Activated CD8-positive, alpha-beta memory T cell treated with anti-CD3 and anti-CD28 coated beads for 1 hour (primary cell): ENCODE measurements at places on chromosomes 6 and 20.
A peak's percentile ranks its signal among the peaks of the same experiment; 100 is the strongest.

DNA sequence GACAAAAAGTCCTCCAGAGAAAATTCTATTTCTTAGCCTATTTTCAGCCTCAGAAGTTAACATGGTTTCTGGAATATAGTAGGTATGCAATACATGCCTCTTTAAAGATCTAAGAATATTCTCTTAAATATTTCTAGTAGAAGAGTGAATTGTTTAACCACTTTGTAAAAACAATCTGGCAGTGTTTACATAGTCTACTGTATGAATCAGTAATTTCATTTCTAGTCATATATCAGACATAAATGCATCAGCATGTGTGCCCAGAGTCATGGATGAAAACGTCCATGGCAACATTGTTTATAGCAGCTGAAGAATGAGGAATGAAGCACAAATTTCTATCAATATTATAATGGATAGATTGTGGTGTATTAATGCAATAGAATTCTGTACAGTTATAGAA, 124.9 kb downstream of the NKAIN2 start:
- DNase-seq, result no peak

- DNase-seq, result peak; percentile 57
Observed at GRCh38 chr20:48635791-48636267, 192.0 kb downstream of the PREX1 start.

DNA sequence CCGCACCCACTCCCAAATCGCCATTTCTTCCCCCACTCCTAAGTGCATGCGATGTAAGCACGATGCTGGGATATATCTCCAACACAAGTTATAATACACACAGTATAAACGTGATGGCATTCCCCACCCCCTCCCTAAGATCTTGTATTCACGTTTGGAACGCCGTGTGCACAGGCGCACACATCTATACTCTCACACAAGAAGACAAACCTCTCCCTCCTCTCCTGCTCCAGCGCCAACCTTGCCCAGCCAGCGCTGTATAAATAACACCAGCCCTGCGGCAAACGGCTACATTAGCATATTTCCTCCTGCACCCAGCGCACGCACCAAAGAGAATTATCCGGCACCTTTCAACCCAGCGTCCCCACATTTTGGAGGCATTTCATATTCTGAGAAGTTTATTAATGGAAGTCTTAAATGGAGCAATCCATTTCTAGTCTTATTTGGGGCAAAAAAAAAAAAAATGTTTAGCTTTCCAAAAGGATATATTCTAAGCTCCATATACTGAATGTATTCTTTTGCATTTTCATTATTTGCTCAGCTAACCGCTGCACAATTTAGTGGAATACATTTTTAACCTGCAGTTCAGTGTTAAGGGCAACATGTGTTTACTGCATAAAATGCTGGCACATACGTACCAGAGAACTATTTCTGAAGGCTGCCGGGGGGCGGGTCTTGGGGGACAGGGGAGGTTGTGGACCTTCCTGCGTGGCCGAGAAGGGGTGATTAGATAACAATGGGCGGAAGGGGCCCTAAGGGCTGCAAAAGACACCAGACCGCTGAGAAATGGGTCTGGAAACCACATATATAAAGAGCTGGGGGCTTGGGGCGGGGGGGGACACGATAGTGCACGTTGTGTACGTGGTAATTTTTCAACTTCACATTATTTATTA, 1.1 kb upstream of the SLC22A23 start:
- no peak for DNase-seq

GRCh38 chr6:112005013-112005371, 48.9 kb upstream of the CCN6 start:
- DNase-seq, result no peak

DNA sequence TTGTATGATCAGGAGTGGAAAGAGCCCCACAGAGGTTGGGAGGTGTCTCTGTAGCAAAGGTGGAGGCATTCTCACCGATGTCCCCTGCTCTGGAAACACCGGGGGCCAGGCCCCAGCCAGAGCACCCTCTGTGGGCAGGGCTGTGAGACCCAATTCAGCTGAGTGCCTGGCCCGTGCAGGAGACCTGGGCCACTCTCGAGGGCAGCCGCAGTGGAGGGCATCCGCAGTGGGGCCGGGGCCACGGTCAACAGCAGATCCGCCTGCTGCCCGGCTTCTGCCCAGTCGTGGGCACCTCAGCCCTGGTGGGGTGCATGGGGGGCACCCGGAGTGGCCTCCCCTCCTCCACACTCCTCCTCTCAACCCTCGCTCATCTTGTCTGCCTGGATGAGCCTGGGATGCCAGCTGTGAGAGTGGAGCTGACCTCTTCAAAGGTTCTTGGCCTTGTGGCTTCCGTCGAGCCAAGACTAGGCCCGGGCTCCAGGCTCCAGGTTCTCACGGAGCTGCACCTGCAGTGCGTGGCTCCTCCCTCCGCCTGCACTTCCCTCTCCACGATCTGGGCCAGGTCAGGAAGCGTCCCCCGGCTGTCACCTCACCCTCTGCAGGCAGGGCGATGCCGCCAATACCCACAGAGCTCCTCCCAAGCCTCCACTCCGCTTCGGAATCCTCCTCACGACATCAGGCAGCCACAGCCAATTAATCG, 134.8 kb downstream of the TAF4 start:
- no peak for DNase-seq

DNA sequence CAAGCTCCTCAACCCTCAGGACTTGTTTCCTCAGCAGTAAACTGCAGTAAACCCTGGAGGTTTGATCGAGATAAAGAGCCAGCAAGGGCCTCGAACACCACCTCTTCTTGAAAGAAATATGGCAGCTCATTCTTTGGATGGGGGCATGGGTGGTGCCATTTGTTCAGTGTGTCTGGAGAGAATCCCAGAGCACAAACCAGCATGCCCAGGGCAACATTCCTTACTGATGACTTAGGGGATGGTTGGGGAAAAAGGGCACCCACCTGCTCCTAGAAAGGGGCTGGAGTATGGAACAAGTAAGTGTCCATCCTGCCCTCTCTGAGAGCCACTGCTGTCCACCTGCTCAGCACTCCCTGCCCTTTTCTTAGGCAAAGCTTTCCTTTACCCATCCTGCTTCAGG, 31.3 kb upstream of the ZFAND3 start:
- DNase-seq, result no peak

- DNase-seq, result no peak
Observed at GRCh38 chr6:114216789-114217467, 125.9 kb downstream of the HS3ST5 start.

- no peak for DNase-seq
Observed at GRCh38 chr20:2149507-2149906, 47.9 kb downstream of the STK35 start.

GRCh38 chr6:96521306-96521643, 331 bp upstream of the UFL1 start:
- no peak for DNase-seq

- DNase-seq, result no peak
Observed at GRCh38 chr20:32387252-32387651, 29.1 kb downstream of the ASXL1 start.

DNA sequence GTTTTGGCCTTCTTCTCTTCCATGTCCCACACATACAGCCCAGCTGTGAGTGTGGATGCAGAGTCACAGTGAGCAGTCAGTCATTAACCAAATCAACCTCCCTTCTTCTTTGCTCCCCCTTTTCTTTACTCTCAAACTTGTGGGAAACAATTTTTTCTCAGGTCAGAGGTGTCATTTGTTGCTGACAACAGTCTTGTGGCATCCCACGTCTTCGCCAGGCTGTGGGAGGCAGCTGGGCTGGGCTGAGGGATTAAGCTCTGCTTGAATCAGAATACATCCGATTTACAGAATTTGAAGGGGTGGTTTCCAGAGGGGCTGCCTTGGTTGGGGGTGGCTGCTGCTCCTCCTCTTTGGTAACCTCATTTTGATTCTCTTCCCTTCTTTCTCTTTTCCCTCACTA, 40.5 kb downstream of the SCGN start:
- DNase-seq, result no peak

- no peak for DNase-seq
Observed at GRCh38 chr6:163343609-163344008, 70.9 kb upstream of the QKI start.

- DNase-seq, result no peak
Observed at GRCh38 chr6:13368079-13368730, 39.9 kb upstream of the TBC1D7 start.

DNA sequence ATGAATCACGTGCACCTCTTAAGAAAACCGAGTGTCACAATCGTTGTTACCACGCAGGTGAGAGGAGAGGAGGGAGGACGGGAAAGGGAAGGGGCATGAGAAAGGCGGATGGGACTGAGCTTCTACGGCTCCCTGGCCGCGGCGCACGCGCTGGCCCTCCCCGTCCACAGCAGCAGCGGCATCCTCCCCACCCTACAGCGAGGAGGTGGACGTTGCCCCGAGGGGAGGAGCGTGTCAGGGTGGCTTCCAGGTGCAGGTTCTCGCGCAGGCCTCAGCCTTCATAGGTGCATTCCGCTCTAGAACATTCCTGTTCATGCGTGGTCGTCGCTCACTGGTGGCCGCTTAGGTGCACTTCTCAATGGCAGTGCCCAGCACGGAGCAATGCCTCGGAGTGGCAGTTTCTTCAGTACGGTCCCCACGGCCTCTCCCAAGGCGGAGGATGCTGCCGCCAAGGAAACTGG, 29.7 kb upstream of the AFDN start:
- DNase-seq, result no peak

- DNase-seq, result peak; percentile 39
Observed at GRCh38 chr6:41682056-41682477, 43.8 kb downstream of the MDFI start.

- DNase-seq, result no peak
Observed at GRCh38 chr6:111551521-111552231, 54.0 kb downstream of the TRAF3IP2 start.

DNA sequence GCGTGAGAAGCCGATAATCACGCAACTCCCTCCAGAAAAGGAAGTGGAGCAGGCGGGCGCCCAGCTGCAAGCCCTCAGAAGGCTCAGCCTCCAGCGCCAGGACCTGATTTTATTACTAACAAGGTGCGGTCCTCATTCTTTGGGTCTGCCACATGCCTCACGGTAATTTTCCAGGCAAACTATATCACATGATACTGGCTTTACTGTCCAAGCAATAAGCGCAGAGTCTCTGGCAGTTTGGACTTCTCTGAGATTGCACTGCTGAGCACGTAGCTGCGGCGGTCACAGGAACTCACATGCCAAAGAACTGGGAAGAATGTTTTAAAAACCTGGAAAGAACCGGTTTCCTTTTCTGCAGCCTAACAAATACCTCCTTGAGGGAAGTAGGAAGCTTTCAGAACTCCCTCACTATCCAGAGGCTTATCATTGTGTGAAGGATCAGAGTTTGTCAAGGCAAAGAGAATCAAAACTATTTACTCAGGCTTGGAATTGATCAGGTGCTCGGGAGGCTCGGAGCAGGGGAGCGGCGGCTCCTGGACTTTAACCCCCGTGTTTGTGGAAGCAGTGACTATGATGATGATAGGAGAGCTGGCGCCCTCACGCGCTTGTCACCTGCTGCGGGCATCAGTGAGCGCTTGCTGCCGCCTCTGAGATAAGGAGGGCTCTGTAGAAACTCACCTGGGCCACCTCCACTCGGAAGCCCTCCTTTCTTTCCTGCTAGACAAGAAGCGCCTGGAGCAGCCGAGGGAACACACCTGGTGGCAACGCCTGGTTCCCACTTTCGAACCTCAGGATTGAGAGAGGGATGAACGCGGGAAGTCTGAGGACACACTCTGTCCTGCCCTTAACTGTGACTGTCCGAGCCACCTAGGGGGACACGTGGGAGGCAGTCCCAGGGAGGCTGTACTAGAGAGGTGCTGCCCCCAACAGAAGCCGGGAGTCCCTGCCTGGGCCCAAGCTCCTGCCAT, 27.2 kb upstream of the SYNJ2 start:
- no peak for DNase-seq

DNA sequence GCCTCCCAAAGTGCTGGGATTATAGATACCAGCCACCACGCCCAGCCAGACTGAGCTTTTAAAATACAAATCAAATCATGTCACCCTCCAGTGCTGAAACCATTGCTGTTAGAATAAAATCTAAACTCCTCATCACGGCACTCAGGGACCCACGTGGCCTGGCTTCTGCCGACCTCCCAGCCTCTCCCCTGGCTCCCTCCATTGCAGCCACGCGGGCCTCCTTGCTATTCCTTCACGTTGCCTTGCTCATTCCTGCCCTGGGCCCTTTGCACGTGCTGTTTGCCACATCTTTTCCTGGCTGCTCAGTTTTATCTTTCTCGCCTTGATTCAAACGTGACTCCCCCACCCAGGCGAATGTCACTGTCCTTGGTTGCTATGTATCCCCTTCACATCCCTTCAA, 244.6 kb downstream of the PREX1 start:
- DNase-seq, result no peak

DNA sequence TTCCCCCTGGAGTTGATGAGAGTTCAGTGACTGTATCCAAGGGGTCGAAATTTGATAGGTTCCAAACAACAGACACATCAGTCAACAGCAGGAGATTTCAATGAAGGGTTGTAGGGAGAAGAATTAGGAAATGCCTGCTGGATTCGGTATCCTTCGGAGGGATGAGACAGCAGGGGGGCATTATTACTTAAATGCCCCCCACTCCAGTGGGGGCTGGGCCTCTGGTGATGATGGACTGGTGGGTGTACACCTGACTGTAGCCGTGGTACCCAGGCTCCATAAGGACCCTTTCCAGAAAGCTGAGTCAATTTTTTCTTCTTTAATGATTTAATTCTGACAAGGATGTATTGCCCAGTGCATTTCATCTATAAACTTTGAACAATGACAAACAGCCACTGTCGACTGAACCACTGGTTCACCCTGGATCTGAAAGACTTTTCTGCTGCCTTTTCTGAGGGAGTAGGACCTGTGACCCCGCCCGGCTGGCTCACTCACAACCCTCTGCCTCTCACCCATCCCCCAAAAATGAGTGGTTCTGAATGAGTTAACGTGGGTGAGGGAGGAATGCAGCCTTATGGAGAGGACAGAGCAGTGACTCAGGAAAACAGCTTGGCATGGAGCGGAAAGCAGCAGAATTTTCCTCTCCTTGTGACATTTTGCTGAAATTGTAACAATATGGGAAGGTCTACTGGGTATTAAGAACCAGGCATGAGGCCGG, 41.0 kb downstream of the ZMYND8 start:
- DNase-seq, result no peak

DNA sequence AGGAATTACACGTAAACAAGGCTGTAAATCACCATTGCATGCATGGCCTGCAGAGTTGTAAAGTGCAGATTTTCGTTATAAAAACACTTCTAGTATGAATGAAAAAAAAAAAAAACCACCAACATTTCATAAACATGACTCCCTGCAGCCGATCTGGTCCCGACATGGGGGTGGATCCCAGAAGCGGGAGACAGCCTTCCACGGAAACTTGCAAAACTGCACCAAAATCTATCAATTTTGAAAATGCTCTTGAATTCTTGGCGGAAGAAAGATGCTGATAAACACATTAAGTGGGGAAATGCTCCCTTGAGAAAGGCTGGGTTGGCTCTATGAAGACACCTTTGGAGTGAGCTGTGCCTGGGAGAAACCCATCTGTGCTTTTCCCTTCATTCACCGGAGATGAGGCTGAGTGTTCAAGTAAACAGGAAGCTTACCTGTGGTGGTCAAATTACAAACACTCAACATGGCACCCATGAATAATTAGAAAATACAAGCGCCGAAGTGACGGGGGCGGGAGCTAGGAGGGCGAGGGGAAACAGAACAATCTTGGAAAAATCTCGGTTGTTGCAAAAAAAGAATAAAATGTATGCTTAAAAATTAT, 845 bp upstream of the ANKRD60 start:
- DNase-seq, result no peak

GRCh38 chr20:39853636-39854035, 835.4 kb downstream of the MAFB start:
- DNase-seq, result no peak

- no peak for DNase-seq
Observed at GRCh38 chr20:24698189-24698588, 228.8 kb downstream of the SYNDIG1 start.

- DNase-seq, result no peak
Observed at GRCh38 chr6:161255518-161255917, 18.3 kb downstream of the AGPAT4 start.

- DNase-seq, result no peak
Observed at GRCh38 chr6:165652766-165653165, 10.3 kb downstream of the PDE10A start.
